ENCODE measurements at places on chromosomes 7 and 10. TPM values are rescaled to one million over a fixed set of nuclear protein-coding genes. Genes with fewer than 3 reads are reported as not detected.

Gene ACBD7
- total RNA-seq = 1.6 TPM

DNA sequence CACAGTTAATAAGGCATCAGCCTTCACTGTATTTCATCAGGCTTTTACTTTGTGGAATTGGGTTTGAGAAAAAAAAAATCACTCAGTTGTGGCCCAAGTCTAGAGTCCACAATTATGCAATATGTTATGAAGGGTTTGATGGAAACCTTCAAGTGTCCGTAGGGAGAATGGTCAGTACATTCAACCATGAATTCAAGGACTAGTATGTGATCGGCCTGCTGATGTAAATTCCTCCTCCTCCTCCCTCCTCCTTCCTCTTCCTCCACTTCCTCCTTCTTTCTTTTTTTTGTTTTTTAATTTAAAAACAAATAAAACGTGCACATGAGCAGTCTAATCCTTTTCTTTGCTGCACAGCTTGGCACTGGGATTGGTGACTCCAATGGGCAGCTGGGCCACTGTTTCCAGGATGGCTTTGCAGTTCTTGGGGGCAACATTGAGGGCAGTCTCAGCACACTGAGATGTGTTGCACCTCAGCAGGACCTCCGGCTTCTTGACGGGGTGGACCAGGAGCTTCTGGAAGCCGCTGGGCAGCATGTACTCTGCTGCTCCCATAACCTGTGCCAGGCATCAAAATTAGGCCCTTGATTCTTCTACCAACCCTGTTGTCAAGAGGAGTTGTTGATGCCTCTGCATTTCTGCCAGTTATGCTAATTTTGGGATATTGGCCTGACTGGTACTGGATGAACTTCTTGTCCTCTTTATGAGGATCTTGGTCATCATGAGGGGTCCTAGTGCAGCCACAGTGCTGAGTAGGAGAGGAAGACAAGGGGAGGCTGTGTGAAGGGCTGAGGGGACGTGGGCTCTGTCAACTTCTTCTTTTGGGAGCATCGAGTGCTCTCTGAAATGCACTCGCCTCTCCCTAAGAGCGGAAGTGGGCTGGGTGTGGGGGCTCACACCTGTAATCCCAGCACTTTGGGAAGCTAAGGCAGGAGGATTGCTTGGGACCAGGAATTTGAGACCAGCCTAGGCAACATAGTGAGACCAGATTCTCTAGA lies 9.3 kb upstream of the IL2RA start:
- H3K36me3 ChIP-seq = no peaks in the 10 kb centered on the region
- H3K27me3 ChIP-seq = peaks cover 2% of the 10 kb centered on the region
- no peak overlapping the region for H3K27ac ChIP-seq
- no peak for DNase-seq

DNA sequence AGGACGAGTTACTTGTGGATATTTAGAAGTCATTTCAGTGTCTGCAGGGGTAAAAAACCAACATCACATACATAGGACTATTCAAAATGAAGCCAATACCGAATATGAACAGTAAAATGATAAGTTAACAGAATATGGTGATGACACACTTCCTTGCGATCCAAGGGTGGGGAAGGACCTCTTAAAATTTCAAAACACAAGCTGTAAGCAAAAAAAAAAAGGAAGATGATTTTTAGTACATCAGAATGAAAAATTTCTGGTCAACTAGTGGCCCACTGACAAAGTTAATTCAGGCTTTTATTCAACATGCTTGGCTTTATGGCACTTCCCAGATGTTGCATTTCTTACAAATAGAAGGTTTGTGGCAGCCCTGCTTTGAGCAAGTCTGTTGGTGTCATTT lies 19.0 kb upstream of the GALNTL5 start:
- no peak overlapping the region for H3K27ac ChIP-seq
- no peak overlapping the region for H3K4me3 ChIP-seq
- no peaks in the 10 kb centered on the region for H3K4me1 ChIP-seq
- no peak for DNase-seq

Gene HOXA3
- 4.7 TPM for total RNA-seq

Gene CDH23
- total RNA-seq = 4.2 TPM

Gene NEUROG3
- total RNA-seq = not detected

Gene MALSU1
- 94.2 TPM for total RNA-seq

- no peak overlapping the region for H3K4me3 ChIP-seq
- peak; percentile 55 for DNase-seq
- no peaks in the 10 kb centered on the region for H3K36me3 ChIP-seq
- H3K27me3 ChIP-seq = no peaks in the 10 kb centered on the region
- peak overlapping the region; percentile 36 for H3K27ac ChIP-seq
Observed at GRCh38 chr10:89521368-89521767, 14.0 kb downstream of the SLC16A12 start.

DNA sequence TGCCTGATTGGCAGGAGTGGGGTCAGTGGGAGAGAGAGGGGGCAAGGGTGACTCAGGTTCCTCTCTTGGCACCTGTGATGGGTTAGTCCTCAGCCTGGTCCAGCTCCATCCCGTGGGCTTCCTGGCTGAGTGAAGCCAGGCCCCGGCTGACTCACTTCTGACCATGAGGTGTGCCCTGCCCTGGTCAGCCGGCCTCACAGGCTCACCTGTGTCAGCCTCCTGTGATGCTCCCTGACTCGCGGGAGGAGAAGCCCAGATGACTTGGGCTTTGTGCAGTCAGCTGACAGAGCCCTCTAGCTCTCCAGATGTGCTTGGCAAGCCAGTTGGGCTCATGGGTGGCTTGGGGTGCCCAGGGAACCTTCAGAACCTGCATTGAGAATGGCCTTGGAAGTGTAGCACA lies 16.0 kb upstream of the PPIF start:
- no peaks in the 10 kb centered on the region for H3K27me3 ChIP-seq
- DNase-seq = no peak
- H3K27ac ChIP-seq = no peak overlapping the region
- peaks cover 9% of the 10 kb centered on the region for H3K4me1 ChIP-seq
- H3K4me3 ChIP-seq = no peak overlapping the region

DNA sequence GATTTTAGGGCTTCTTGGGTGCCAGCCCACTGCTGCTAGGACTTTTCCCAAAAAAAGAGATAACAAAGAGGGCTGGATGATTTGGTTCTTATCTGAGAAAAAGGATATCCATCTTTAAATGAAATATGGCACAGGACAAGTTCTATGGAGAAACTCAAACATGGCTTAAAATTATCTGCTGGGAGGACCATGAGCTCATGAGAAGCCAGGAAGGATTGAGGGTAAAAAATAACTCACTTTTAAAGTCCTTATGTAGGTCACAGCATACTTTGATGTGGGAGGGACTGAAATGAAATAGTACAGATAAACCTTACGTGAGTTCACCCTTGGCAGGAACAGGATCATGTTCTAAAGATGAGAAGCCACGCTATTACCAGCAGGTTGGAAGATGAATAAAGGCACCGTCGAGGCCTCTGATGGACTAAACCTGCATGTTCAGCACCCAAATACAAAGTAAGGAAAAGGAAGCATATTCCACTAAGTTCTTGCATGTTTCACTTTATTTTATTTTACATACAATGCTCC lies 369.2 kb upstream of the KLF6 start:
- H3K36me3 ChIP-seq = no peaks in the 10 kb centered on the region
- no peak overlapping the region for H3K4me3 ChIP-seq
- H3K27ac ChIP-seq = no peak overlapping the region
- DNase-seq = no peak
- H3K4me1 ChIP-seq = no peaks in the 10 kb centered on the region
- no peaks in the 10 kb centered on the region for H3K27me3 ChIP-seq

DNA sequence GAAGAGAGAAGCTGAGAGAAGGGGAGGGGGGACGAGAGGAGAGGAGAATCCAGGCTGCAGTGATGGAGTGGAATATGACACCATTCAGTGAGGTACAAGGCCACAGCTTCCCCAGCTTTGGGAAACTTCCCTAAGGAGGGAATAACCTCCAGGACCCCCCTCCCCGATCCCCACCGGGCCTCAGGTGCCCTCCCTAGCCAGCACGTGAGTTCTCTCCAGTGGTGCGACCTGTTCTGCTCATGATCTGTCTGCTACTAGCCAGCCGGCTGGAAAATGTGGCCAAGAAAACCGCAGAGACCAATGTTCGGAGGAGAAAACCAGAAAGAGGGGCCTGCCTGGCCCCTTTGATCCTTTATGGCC lies 39.9 kb upstream of the AGK start:
- no peak overlapping the region for H3K27ac ChIP-seq
- no peak overlapping the region for H3K4me3 ChIP-seq
- peaks cover 14% of the 10 kb centered on the region for H3K27me3 ChIP-seq
- DNase-seq = no peak
- peaks cover 8% of the 10 kb centered on the region for H3K4me1 ChIP-seq

GRCh38 chr7:44964384-44964830 lies 14.4 kb downstream of the MYO1G start:
- no peak overlapping the region for H3K4me3 ChIP-seq
- H3K27ac ChIP-seq = no peak overlapping the region
- H3K36me3 ChIP-seq = no peaks in the 10 kb centered on the region
- peaks cover 11% of the 10 kb centered on the region for H3K4me1 ChIP-seq
- peaks cover 10% of the 10 kb centered on the region for H3K27me3 ChIP-seq

GRCh38 chr10:56269181-56269580 lies 91.9 kb downstream of the ZWINT start:
- no peaks in the 10 kb centered on the region for H3K36me3 ChIP-seq
- DNase-seq = no peak
- no peak overlapping the region for H3K27ac ChIP-seq
- no peaks in the 10 kb centered on the region for H3K4me1 ChIP-seq
- no peak overlapping the region for H3K4me3 ChIP-seq
- H3K27me3 ChIP-seq = no peaks in the 10 kb centered on the region

Gene CTAGE4
- total RNA-seq = 0.09 TPM

GRCh38 chr7:136348542-136349192 lies 371.5 kb upstream of the MTPN start:
- no peak overlapping the region for H3K27ac ChIP-seq
- H3K27me3 ChIP-seq = no peaks in the 10 kb centered on the region
- no peak for DNase-seq

- peaks cover 5% of the 10 kb centered on the region for H3K36me3 ChIP-seq
- H3K4me3 ChIP-seq = no peak overlapping the region
- no peak for DNase-seq
- H3K4me1 ChIP-seq = no peaks in the 10 kb centered on the region
- no peaks in the 10 kb centered on the region for H3K27me3 ChIP-seq
Observed at GRCh38 chr7:133313575-133313974, 60.7 kb downstream of the EXOC4 start.

GRCh38 chr10:89275383-89275782 lies 23.8 kb upstream of the LIPA start:
- no peaks in the 10 kb centered on the region for H3K27me3 ChIP-seq
- no peaks in the 10 kb centered on the region for H3K36me3 ChIP-seq
- H3K27ac ChIP-seq = no peak overlapping the region
- peaks cover 17% of the 10 kb centered on the region for H3K4me1 ChIP-seq
- H3K4me3 ChIP-seq = no peak overlapping the region

GRCh38 chr10:12823328-12823727 lies 178.2 kb downstream of the CCDC3 start:
- no peaks in the 10 kb centered on the region for H3K27me3 ChIP-seq
- H3K27ac ChIP-seq = no peak overlapping the region
- DNase-seq = no peak
- H3K36me3 ChIP-seq = no peaks in the 10 kb centered on the region
- H3K4me3 ChIP-seq = no peak overlapping the region

Gene EIF5AL1
- total RNA-seq = 0.13 TPM

DNA sequence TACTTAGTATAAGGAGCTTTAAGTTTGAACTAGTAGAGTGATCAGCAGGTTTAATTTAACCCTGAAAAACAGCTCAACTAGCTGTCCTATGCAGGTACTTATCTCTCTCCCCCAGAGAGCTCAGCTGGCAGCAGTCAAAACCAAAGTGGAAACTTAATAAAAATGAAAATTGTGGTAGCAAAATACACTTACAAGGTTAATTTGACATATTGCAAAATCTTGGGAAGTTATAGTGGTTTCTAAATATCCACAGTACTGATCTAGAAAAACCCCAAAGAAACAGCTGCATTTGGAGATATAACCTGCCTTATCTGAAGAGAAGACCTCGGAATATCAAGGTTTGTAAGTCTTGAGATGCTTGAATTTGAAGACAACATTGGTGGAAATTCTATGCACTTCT lies 269.2 kb downstream of the RNLS start:
- no peak overlapping the region for H3K4me3 ChIP-seq
- H3K27me3 ChIP-seq = no peaks in the 10 kb centered on the region
- H3K27ac ChIP-seq = no peak overlapping the region
- no peak for DNase-seq

GRCh38 chr10:80471001-80471400 lies 16.9 kb downstream of the TSPAN14 start:
- H3K4me3 ChIP-seq = no peak overlapping the region
- no peak overlapping the region for H3K27ac ChIP-seq
- peaks cover 54% of the 10 kb centered on the region for H3K4me1 ChIP-seq
- no peak for DNase-seq

Gene RALA
- 16.1 TPM for total RNA-seq

GRCh38 chr7:30896036-30896435 lies 15.6 kb upstream of the AQP1 start:
- no peak overlapping the region for H3K4me3 ChIP-seq
- DNase-seq = no peak
- peaks cover 2% of the 10 kb centered on the region for H3K27me3 ChIP-seq
- no peaks in the 10 kb centered on the region for H3K36me3 ChIP-seq
- no peak overlapping the region for H3K27ac ChIP-seq
- peaks cover 72% of the 10 kb centered on the region for H3K4me1 ChIP-seq

DNA sequence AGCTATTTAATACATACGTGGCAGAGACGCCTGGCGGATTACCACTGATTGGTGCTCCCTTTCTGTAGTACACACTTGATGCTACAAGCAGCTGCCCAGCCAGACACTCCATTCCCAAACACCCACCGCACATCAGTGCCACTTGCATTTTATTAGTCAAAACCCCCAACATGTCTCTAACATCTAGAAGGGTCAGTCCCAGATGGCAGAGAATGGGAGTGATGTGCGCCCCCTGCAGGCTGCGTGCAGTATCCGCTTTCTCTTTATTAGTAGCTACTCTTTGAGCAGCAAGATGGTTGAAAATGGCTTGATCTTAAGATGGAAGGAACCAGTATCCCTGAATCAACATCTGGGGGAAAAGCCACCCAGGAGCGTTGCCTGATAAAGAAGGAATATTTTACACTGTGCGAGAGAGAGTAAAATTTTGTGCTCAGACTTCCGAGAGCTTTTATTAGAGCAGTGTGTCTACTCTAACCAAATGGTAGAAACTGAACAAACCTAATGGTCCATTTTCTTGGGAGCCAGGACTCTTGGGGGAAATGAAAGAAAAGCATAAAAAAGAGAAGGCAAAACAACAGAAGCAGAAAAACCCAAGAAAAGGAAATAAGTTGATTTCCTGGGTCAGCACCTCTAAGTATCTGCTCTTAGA lies 78.3 kb downstream of the ST8SIA6 start:
- H3K4me1 ChIP-seq = no peaks in the 10 kb centered on the region
- no peak overlapping the region for H3K4me3 ChIP-seq
- no peak for DNase-seq

DNA sequence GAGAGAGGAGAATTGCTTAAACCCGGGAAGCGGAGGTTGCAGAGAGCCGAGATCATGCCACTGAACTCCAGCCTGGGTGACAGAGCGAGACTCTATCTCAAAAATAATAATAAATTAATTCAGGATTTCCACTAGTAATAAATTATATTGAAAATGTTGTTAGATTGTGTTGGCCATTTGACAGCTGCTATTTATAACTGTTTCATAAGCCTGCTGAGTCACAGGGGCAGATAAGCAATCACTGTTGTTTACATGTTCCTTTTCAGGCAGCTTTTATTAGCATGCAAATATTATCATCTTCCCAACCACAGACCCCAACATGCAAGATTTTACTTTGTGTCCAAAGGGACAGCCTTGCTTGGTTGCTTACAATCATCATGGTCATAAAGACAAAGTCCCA lies 49.5 kb upstream of the ZNF138 start:
- H3K36me3 ChIP-seq = no peaks in the 10 kb centered on the region
- H3K4me3 ChIP-seq = no peak overlapping the region
- H3K27ac ChIP-seq = no peak overlapping the region
- no peaks in the 10 kb centered on the region for H3K4me1 ChIP-seq
- no peaks in the 10 kb centered on the region for H3K27me3 ChIP-seq

Gene GPR26
- not detected for total RNA-seq

Gene SFMBT2
- total RNA-seq = 7.7 TPM

Gene PNLIPRP1
- not detected for total RNA-seq
